ENCODE measurements at places on chromosomes 1 and 21.

DNA sequence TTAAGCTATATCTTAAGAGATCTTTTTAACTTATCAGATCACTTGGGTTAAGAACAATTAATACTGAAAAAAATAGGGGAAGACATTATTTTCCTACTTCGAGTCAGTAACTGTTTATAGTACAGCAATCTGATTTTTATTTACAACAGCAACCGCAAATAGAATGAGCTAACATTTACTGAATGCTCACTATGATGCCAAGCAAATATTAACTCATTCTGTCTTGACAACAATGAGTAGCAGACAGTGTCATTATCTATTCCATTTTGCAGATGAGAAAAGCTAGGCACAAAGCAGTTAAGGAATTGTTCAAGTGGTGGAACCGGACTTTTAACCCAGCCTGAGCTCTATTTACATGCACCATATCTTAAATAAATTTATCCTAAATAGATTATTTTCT, 273.7 kb downstream of the NTNG1 start:
- no peak for DNase-seq

DNA sequence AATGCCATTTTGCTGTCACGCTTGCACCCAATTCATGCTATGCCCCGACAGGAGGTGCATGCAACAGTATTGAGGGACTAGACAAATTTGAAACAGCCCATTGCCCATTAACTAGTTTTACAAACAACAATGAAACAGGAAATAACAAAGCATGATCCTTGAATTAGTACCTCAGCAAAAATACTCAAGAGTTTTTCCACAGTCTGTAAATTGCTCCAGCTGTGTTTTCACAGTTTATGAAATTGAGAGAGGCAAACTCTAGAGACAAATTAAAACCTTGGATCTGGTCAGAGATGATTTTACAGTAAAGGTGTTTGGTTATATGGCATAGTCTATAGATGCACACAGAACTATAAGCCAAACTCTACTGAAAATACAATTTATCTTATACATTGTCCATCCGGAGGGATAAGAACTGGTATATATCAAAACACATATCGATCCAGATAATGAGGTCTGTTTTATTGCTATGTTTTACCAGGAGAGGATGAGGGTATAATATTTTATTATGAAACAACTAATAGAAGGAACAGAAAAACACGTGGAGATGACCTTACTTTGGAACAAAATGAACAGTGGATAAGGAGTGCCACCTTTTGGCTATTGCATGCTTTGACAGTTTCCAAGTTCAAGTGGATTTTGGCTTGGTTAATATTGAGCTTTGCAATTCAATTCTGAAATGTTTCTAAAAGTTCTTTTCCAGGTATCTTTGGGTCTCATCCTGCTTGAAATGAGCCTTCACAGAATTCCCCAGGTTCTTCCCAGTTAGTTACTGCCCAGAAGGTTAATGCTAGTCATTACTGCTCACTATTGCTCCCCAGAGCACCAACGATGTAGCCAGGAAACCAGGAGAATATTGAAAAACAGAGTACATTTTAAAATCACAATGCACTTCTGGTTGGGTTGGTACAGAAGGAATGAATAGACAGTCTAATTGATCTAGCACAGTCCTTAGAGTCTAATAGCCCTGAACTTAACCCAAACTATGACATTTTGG, 45.7 kb downstream of the ZC3H11B start:
- DNase-seq: no peak

DNA sequence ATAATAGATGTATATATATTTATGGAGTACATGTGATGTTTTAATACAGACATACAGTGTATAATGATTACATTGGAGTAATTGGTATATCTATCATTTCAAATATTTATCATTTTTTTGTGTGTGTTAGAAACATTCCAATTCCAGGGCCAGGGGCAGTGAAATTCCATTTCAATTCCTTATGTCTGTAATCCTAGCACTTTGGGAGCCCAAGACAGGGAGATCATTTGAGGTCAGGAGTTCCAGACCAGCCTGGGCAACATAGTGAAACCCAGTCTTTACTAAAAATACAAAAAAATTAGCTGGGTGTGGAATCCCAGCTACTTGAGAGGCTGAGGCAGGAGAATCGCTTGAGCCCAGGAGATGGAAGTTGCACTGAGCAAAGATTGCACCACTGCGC, 30.4 kb upstream of the PDC start:
- DNase-seq: no peak

GRCh38 chr1:158105352-158106095, 75.2 kb upstream of the CD1D start:
- DNase-seq: no peak

DNA sequence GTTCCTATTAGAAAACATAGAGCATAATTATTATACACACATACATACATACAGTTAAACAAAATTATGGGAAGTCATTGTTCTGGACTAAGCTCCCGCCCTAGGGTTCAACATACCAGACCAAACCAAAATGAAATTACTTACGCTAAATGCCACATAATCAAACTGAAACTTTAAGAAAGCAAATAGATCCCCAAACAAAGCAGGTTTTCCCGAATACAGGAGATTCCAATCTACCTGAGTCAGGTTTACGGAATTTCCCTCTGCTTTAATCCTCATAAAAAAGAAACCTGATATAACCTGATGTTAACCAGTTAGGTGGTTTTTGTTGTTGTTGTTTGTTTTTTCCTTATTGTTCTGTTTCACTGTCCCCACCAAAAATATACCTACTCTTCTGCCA, 1886.9 kb downstream of the NCAM2 start:
- DNase-seq: no peak
